ENCODE measurements at places on chromosomes 6 and 20. TPM values are rescaled to one million over a fixed set of nuclear protein-coding genes. Genes with fewer than 3 reads are reported as not detected.

The MCCD1 gene
- not detected for total RNA-seq

The ANGPT4 gene
- total RNA-seq = 0.02 TPM

The PRPH2 gene
- total RNA-seq = not detected

The CCN6 gene
- not detected for total RNA-seq

The SUMO4 gene
- total RNA-seq = 0.27 TPM

The ZBP1 gene
- total RNA-seq = not detected

The GRM4 gene
- total RNA-seq = not detected

The ENPP1 gene
- 17.9 TPM for total RNA-seq

The ELOVL2 gene
- total RNA-seq = 2.3 TPM

The CRISP2 gene
- total RNA-seq = not detected

The TSPO2 gene
- 0.34 TPM for total RNA-seq

The HLA-DRB1 gene
- total RNA-seq = not detected

The C20orf144 gene
- not detected for total RNA-seq

The DEFB132 gene
- not detected for total RNA-seq

The APOM gene
- 2.5 TPM for total RNA-seq

The MACROD2 gene
- total RNA-seq = 1.2 TPM

The EPPIN gene
- not detected for total RNA-seq

The EYA4 gene
- 23.7 TPM for total RNA-seq

The HLA-G gene
- total RNA-seq = not detected

The ABT1 gene
- total RNA-seq = 25.4 TPM

The CRIP3 gene
- not detected for total RNA-seq

The PFDN4 gene
- total RNA-seq = 57.7 TPM

The SPDEF gene
- total RNA-seq = 0.07 TPM

The CRISP3 gene
- total RNA-seq = not detected

The OTOR gene
- not detected for total RNA-seq

The IL17F gene
- not detected for total RNA-seq

Data from HT1080 (cell line).